ENCODE measurements at places on chromosomes 12 and 14.

- DNase-seq, result no peak
Observed at GRCh38 chr12:26197832-26198231, 2.5 kb downstream of the SSPN start.

- DNase-seq, result no peak
Observed at GRCh38 chr12:77377622-77378021, 312.3 kb upstream of the E2F7 start.

- no peak for DNase-seq
Observed at GRCh38 chr12:105204916-105205315, 31.1 kb downstream of the APPL2 start.

DNA sequence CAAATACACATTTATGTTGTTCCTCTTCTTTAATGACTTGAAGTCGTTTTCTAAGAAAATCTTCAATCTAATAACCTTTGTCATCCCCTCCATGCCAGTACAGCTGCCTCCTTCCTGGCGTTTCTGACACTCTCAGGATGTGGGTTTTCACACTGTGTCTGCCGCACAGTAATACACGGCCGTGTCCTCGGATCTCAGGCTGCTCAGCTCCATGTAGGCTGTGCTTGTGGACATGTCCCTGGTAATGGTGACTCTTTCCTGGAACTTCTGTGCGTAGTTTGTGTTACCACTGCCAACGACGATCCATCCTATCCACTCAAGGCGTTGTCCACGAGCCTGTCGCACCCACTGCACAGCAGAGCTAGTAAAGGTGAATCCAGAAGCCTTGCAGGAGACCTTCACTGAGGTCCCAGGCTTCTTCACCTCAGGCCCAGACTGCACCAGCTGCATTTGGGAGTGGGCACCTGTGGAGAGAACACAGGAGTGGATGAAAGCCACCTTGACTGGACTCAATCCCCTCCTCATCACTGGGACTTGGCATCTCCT lies 1095.9 kb downstream of the TMEM121 start:
- peak; percentile 13 for DNase-seq

- DNase-seq, result no peak
Observed at GRCh38 chr12:115584156-115584555, 693.3 kb downstream of the MED13L start.

GRCh38 chr12:83823386-83824045 lies 1089.1 kb downstream of the SLC6A15 start:
- DNase-seq, result no peak

DNA sequence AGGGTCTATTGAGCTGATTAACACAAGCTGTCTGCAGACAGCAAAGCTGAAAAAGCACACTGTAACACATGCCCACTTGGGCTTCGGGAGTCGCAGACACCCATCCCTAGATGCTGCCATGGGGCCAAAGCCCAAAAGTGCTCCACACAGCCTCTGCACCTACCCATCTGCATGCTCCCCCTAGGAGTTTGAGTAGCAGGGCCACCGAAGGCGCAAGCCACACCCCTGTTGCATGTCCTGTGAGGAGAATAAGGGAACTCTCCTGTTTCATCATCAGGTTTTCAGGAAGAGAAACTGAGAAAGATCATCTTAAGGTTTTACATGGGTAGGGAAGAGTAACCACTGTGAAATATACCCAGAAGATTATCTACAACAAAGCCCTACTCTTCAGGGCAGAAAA lies 5.6 kb upstream of the ST8SIA1 start:
- no peak for DNase-seq

DNA sequence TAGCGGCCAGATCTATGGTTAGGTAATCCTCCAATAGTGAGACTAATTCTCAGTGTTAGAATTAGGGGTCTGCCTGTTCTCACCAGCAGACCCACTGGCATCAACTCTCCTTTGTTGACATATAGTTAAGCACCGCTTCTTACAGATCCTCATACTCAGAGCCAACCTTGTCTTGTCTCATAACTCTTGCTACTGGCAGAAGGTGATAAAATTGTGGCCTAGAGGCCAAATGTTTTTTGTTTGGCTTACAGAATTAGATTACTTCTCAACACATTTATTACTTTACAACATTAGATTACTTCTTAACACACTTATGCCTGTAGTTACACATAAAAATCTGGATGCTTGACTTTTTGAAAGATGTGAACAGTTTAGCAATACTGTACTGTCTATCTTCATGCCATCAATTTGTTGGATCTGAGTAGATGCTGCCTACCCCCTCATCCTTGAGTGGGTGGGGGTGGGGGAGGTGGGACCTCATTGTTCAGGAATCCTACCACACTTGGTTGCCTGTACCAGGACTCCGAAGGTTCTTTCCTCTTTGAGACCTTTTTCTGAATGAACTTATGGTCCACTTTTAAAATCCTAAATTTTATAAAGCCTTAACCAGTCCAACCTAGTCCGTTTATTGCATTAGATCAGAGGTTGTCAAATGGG lies 7.0 kb downstream of the MTHFD1 start:
- DNase-seq, result no peak

DNA sequence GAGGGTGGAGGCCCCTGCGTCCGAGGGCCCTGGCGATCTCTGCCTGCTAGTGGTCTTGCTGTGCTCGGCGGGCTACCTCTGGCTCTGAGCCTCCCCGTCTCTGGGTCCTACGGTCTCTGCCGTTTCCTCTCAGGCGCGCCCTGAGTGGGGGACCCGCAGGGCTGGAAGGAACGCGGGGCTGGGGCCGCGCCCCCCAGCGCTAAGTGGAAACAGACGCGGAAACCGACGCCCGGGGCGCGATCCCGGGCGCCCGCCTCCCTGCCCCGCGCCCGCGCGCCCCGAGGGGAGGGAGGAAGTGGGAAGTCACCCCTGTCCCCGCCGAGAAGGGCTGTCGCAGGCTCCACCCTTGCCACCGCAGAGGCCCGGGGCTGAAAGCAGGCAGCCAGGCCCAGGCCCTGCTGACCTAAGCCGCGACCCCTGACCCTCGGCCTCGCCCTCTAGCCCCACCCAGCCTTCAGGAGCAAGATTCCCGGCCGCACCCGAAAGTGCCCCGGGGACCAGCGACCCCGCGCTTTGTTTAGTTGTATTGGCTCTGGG lies 831 bp downstream of the CRIP1 start:
- no peak for DNase-seq
